ENCODE measurements at places on chromosomes 5 and 9. TPM values are rescaled to one million over a fixed set of nuclear protein-coding genes. Genes with fewer than 3 reads are reported as not detected.

DNA sequence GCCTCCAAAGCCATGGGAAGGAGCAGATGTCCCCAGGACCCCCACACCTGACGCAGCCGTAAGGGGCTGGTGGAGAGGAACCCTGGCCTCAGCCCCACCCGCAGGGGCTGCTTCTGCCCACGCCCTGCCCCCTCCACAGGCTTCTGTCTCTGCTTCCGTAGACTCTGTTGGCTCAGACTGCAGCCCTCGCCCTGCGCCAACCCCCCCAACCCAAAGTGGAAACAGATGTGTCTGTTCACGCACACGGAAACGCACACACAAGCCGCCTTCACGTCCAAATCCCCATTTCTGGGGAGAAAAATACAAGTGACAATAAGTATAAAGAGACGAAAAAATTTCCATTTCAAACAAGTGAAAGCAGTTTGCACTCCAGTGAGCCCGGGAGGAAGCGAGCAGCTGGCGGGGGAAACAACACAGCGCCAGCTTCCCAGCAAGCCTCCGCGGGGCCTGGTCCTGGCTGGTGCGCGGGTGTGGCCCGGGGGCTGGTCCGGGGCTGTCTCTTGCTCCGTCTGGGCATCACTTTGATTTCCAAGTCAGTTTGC lies 32.6 kb upstream of the RXRA start:
- DNase-seq: no peak

TNFSF8 gene
- not detected for total RNA-seq

DNA sequence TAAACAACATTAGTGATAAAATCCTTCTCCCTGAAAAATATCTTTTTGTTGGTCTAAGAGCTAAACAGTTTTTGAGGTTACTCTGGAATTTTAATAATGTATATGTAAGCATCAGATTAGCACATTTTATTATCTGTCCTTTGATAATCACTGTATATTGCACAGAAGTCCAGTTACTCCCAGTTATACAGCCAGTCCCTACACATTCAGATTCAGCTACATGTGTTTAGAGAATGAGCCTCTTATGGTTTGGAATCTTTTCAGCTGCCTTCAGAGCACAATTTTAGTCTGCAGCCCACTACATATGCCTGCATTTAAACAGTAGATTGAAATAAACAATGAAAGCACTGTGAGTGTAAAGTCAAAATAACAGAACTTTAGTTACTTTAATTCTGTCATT lies 438.2 kb downstream of the ARHGEF28 start:
- no peak for DNase-seq

- DNase-seq: no peak
Observed at GRCh38 chr5:135249658-135250057, 149.4 kb downstream of the MACROH2A1 start.

- DNase-seq: no peak
Observed at GRCh38 chr5:132561601-132562000, 4.8 kb downstream of the RAD50 start.

GRCh38 chr5:138665261-138665660 lies 88.0 kb upstream of the CTNNA1 start:
- no peak for DNase-seq

DNA sequence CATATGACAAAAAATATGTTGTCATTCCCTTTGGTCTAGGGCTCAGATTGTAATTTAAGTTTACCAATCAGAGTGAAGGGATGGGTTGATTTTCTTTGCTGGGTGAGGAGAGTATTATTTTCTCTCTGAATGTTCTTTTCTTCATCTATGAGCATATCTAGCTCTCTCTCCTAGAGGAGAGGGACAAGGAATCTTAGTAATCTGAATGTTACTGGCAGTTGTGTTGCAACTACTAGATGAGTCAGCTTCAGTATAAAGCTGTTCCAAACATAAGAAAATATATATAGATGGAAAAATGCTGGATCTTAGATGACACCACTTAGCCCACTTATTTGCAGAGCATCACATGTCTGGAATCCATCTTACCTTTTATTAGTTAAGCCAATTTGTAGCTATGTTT lies 259.3 kb downstream of the TUSC1 start:
- DNase-seq: peak; percentile 16

BTNL3 gene
- total RNA-seq: not detected

GRCh38 chr5:164741376-164741775 lies 1236.0 kb downstream of the MAT2B start:
- no peak for DNase-seq

- no peak for DNase-seq
Observed at GRCh38 chr5:107951309-107951708, 280.6 kb upstream of the EFNA5 start.

GRCh38 chr5:146832985-146833732 lies 45.4 kb downstream of the PPP2R2B start:
- peak; percentile 32 for DNase-seq

DNA sequence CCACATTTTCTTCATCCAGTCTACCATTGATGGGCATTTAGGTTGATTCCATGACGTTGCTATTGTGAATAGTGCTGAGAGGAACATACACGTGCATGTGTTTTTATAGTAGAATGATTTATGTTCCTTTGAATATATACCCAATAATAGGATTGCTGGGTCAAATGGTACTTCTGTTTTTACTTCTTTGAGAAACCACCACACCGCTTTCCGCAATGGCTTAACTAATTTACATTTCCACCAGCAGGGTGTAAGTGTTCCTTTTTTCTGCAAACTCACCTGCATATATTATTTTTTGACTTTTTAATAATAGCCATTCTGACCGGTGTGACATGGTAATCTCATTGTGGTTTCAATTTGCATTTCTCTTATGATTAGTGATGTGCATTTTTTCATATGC lies 82.2 kb upstream of the RFX3 start:
- DNase-seq: no peak

LCP2 gene
- total RNA-seq: not detected

GRCh38 chr5:44987026-44987425 lies 178.3 kb downstream of the MRPS30 start:
- DNase-seq: peak; percentile 1

DNA sequence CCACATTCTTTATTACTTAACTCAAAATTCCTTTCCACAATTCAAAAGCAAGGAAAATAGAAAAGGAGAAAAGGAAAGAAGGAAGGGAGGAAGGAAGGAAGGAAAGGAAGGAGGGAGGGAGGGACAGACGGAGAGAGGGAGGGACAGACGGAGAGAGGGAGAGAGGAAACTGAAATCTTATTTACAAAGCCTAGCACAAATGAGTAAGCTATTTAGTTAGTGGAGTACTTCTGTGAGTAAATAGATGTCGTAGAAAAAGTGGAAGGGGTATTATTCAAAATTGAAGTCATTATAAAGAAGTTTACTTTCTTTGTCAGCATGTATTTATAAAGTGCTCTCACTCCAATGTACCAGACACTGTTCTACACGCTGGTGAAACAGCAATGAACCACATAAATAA lies 177.9 kb downstream of the CETN3 start:
- no peak for DNase-seq

BRINP1 gene
- 1.5 TPM for total RNA-seq

- peak; percentile 26 for DNase-seq
Observed at GRCh38 chr5:136655468-136655867, 290.1 kb upstream of the TRPC7 start.

SAPCD2 gene
- total RNA-seq: 12.0 TPM

DNA sequence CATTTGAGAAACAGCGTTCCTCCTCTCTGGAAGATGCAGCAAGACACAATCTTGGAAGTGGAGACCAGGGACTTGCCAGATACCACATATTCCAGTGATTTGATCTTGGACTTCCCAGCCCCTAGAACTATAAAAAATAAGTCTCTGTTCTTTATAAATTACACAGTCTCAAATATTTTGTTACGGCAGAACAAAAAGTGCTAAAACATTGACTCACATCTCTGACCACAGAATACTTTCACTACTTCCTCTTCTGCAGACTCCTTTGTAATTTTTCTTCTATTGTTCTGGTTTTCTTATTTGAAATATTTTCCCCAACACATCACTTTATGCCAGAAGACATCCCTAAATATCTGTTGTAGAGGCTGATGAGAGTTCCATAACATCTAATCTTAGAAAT lies 706.1 kb upstream of the CDH18 start:
- DNase-seq: no peak

DNA sequence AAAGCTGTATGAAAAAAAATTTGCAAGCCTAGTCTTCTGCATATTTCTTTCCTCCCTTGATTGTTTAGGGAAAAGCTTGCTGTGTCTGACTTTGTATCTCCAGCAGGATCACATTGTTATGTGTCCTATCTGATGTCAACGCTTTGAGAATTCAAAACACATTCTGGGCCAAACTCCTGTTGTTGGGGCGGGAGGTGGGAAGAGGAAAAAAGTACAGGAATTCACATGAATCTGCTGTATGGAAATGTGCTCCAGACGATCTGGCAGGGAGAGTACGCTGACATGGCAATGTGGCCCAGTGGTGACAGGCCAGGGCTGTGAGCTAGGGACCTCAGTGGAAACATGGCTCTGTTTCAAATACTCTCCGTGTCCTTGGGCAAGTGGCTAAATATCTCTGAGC lies 87.4 kb upstream of the GNA14 start:
- no peak for DNase-seq

- DNase-seq: no peak
Observed at GRCh38 chr5:9313751-9314150, 232.1 kb downstream of the SEMA5A start.

GRCh38 chr5:95899006-95899405 lies 62.6 kb downstream of the ELL2 start:
- no peak for DNase-seq

DNA sequence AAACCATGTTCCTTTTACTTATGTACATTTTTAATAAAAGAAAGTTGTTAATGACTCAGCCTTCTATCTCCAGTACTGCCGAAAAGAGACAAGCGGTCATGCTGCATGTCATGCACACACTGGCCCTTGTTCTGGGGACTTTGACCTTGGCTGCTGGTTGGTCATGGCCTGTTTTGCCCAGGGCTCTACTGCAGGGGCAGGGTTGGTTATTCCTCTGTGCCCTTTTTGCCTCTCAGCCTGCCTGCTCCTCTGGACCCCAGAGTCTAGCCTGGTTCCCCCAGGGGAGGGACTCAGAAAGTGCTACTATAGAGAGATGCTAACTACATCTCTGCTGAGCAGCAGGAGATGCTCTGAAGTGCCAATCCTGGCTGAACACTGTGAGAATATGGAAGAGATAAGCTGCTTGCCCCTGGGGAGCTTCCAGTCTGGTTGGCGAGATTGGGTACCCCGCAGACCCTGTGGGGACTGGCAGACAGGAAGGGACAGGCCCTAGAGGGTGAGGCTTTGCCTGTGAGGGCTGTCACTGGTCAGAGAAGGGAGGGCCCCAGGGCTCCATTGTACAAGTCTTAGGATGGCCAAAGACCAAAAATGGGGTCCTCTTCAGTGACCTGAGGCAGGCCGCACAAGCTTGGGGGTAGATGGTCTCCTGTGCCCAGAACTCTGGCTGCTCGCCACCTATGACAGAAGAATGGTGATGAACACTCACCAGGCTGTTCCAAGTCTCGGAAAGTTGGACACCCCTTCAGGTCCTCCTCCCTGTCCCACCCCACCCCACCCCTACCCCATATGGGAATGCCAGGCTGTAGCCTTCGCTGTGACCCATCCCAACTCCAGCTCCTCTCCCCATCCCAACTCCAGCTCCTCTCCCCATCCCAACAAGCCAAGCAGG lies 14.3 kb downstream of the IRF1 start:
- DNase-seq: no peak

DNA sequence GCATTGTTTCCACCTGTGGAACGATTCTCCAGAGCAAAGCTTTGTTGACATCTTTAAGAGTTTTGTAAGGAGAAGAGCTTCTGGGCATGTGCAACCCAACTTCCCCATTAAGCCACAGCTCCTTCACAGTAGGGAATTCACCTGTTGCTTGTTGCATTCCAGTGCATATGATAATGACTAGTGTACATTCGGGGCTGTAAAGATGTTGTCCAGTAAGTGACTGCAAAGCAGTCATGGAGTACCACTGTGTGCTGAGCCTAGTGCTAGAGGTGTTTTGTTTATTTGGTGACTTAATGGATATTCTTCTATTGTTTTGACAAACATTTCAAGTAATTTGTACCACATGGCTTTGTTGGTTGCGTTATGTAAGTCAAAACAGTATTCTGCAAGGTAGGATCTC lies 12.8 kb downstream of the UGCG start:
- peak; percentile 65 for DNase-seq

IL13 gene
- total RNA-seq: not detected

ENHO gene
- total RNA-seq: not detected

DNA sequence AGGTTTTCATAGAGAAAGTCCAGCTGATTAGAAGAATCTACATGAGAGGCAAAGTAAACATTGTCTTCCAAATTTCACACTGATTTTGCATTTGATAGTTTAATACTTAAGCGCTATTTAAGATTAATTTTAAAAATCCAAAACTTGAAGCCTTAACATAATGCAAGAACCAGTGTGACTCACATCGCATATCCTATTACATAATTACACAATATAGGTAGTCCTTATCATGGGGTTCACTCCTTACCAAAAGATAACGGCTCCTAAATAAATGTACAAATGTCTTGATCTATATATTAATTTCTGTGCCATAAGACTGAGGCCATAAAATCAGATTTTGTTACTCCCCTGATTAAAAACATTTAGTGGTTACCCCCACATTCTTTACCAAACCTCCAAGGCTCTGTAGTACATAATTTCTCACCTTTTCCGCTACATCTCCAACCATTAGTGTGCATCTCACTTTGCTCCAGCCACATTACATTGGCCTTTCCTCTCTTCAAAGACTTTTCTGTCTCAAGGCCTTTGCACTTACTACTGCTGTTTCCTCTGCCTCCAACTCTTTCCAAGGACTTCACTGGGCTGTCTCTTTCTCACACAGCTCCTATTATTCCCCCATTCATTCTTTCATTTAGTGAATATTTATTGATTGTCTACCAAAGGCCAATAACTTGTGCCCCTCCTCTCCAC lies 1.0 kb downstream of the RIOK2 start:
- DNase-seq: peak; percentile 6

DNA sequence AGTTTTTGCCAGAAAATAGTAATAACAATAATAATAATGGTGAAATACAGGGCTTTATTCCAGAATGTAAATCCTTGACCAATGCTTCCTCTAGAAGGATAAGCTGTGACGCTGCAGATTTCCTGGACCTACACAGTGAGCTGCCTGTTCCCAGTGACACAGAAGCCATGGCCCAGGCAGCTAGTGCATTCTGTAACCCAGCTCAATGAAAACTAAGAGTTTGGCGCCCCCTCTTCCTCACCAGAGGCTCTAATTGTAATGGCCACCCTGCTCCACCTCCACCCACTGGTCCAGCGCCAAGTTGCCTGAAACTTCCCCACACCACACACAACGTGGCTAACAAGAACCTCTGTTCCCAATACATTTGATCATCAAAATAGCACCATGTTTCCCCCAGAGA lies 248.1 kb downstream of the CETN3 start:
- DNase-seq: no peak

BSPRY gene
- 22.4 TPM for total RNA-seq

- DNase-seq: no peak
Observed at GRCh38 chr9:86494644-86495111, 140.5 kb upstream of the TUT7 start.

- no peak for DNase-seq
Observed at GRCh38 chr5:10331341-10331796, 22.1 kb upstream of the MARCHF6 start.

Data from renal cortical epithelial cell (primary cell).